ENCODE measurements at places on chromosomes 3 and 15.

GRCh38 chr15:101127506-101128076 lies 124.3 kb downstream of the CHSY1 start:
- DNase-seq, result no peak

GRCh38 chr15:67135494-67135893 lies 70.1 kb downstream of the SMAD3 start:
- no peak for DNase-seq

- no peak for DNase-seq
Observed at GRCh38 chr3:155871746-155872158, 1.3 kb downstream of the GMPS start.

GRCh38 chr3:7876741-7877297 lies 624.8 kb upstream of the LMCD1 start:
- peak; percentile 14 for DNase-seq

- no peak for DNase-seq
Observed at GRCh38 chr15:75008629-75009326, 13.4 kb downstream of the SCAMP5 start.

GRCh38 chr3:86958534-86958933 lies 32.4 kb downstream of the VGLL3 start:
- no peak for DNase-seq

GRCh38 chr3:132145833-132146232 lies 111.0 kb upstream of the CPNE4 start:
- no peak for DNase-seq

DNA sequence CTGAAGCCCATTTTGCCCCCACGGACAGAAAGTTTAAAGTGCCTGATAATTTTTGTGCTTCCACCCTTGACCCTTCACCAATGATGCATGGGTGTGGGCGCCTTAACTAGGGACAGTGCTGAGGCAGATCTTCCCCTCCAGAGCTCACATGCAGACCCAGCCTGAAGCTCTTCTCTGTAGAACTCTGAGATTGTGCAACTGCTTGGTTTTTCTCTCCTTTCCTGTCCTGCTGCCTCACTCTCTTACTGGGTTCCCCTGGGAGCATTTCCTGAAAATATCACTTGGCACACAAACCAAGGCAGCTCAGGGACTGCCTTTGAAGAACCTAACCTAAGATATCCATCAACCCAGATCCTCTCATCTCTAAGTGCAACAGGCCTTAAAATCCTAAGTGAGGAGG lies 220.3 kb upstream of the STT3B start:
- DNase-seq, result no peak

DNA sequence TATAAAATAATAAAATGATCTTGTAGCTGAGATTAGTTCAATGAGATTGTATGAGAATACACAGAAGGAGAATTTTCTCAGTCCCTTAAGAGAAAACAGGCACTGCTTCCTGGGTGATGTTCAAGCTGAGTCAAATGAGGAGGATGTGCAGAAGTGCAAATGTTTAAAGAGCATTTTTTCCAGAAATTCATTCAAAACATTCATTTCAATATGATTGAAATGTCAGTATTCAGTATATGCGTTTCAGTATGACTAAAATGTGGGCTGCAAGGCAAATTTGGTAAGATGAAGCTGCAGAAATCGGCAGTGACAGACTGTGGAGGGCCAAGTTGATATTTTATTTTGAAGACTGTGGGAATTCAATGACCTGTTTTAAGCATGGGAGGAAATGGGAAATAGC lies 19.3 kb upstream of the PYDC2 start:
- DNase-seq, result no peak

GRCh38 chr3:77195766-77196545 lies 156.1 kb downstream of the ROBO2 start:
- DNase-seq, result no peak

- no peak for DNase-seq
Observed at GRCh38 chr15:75422554-75422953, 28.9 kb downstream of the SIN3A start.

DNA sequence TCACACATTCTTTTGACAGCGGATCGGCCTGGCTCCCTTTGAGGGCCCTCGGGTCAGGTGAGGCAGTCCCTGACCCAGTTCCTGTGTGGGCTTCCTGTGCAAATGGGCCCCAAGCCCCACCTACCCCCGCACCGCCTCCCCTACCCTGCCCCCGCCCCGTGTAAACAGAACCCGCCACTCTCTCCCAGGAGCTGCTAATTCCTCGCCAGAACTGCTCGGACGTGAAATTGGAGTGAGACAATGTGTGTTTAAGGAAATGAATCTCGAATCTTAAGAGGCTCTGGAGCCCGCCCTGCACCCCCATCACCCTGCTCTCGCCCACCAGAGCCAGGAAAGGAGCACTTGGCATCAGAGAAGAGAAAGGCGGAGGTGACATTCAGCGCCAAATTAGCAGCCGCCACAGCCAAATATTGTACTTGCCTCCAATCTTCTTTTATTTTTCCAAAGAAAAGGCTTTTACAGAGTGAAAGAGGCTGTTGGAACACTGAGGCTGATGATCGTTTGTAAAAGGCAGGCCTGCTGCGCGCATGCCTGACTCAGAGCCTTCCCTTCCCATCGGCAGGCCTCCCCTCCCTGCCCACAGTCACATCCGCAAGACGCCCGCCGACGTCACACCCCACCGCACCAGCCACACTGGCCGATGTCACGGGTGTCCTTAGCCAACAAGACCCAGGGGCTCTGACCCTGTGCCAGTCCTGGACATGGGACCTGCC lies 53.1 kb downstream of the CACNA2D2 start:
- DNase-seq, result peak; percentile 59
